Foreskin fibroblast (primary cell): ENCODE measurements at places on chromosomes 5 and 9.
A peak's percentile ranks its signal among the peaks of the same experiment; 100 is the strongest.

GRCh38 chr9:13270734-13271133, 8.8 kb downstream of the MPDZ start:
- no peak for DNase-seq

DNA sequence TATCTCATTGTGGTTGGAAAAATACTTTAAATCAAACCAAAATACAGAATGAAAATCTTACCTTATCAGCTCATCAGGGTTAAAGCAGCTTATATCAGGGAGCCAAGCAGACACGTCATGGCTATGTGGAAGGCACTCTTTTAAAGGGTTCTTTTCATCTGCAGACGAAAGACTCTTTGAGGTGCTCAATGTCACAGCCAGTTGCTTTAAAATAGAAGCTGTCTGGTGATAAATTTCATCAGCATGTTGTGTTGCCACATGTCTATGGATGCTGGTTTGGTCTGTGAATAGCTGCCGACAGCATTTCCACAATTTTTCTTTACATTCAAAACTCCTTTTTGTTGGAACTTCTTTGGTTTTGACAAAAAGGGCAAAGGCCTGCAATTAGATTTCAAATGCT, 7.5 kb downstream of the TSTD2 start:
- DNase-seq = no peak

GRCh38 chr5:17343675-17344074, 126.2 kb downstream of the BASP1 start:
- peak; percentile 80 for DNase-seq

DNA sequence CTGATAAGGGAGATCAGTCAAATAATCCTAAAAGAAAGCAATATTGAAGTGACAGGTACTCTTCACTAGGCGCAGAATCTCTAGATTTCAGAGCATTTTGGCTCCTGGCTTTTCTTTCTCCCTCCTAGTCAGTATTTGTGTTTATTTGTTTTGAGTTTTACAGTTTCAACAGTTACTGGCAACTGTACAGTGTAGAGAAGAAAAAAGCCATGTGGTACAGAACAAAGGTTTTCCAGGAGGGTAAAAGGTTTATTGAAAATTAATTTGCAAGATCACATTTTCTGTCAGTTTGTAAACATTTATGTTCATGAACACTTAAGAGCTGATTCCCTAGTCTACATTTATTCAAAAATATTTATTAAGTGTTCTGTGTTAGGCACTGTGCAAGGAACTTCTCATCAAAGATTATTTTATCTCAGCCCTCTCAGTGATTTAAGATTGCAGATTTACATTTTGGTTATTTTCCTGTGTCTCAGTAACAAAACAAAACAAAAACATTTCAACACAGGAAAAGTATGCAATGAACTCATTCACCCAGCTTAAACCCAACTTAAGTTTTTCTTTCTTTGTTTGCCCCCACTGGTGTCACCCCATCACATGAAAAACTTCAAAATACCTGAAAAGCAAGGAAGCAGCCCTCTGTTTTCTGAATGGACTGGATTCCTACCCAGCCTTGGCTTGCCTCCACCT, 12.9 kb downstream of the MINAR2 start:
- no peak for DNase-seq

DNA sequence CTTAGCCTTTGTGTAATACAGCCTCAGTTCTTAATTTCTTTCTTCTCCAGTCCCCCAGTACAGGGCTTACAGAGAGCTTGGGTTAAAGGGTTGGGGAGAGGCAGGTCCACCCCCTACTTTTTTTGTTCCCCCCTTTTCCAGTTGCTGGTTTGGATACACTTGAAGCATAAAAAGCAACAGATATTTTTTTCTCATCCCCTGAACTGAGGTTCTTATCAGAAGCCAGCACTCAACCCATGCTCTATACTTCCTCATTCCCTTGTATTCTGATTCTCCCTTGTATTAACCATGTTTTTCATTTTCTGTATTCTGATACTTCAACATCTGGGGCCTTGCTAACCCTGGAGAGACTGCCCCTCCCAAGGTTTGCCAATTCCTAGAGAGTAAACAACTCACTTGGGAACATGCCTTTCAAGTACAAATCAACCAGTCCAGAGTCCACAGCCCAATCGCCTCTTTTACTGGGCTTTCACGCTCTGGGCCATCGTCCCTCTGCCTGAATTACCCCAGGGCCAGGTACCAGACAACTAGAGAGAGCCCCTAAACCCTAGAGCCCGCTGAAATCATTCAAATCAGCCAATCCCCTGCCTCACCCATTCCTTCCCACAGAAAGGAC, 333.4 kb upstream of the PUM3 start:
- DNase-seq = no peak
